Muscle of leg (tissue), 16 donors: ENCODE measurements at places on chromosomes 12 and 14. TPM values are rescaled to one million over a fixed set of nuclear protein-coding genes. Genes with fewer than 3 reads are reported as not detected.

DNA sequence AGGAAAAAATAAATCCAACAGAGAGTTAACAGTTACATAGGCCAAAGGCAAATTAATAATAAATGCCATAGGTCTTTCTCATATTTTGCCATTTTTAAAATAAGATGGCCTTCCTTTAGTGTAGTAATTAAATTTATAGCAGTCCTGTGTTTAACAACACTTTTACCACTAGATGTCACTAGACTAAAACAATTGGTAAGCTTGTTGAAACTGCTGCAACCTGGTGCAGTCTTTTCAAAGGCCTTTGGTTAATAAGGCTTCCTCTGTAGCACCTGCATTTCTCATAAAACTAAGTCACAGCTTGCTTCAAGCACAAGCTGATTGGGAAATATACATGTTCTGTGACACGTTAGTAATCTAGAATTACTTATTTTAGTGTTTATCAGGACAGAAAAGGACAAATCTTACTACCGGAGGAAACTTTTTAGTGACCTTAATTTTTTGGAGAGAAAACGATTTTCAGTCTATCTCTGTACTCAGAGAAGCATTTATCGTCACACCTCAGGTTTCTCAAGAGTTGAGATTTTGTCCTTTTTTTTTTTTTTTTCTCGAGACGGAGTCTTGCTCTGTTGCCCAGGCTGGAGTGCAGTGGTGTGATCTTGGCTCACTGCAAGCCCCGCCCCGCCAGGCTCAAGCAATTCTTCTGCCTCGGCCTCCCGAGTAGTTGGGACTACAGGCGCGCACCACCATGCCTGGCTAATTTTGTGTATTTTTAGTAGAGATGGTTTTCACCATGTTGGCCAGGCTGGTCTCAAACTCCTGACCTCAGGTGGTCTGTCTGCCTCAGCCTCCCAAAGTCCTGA is 20.0 kb downstream of the BORCS5 start:
- H3K4me3 ChIP-seq, result no peak overlapping the region
- no peak overlapping the region for H3K27ac ChIP-seq
- no peaks in the 10 kb centered on the region for H3K27me3 ChIP-seq
- peak; percentile 91 for DNase-seq
- H3K4me1 ChIP-seq, result no peaks in the 10 kb centered on the region

DNA sequence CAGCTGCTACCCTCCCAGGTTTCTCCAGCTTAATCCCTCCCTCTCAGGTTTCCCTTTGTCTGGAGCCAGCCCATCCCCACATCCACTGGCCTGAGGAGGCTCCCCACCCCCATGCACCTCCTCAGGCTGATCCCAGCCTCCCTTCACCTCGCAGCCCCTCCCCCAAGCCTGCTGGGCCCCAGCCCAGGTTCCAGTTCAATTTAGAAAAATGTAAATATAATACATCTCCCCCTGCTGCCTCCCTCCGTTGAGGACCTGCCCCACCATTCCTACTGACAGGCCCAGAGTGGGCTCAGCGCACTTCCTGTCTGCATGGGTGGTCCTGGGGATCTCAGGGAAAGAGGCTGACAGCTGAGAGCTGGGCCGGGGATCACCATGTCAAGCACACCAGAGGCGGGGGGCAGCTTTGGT is 155.8 kb downstream of the NTF3 start:
- H3K27ac ChIP-seq, result no peak overlapping the region
- DNase-seq, result no peak
- H3K4me3 ChIP-seq, result no peak overlapping the region
- H3K27me3 ChIP-seq, result no peaks in the 10 kb centered on the region
- H3K4me1 ChIP-seq, result peaks cover 15% of the 10 kb centered on the region

The TMEM30B gene
- total RNA-seq, result 3.2 TPM

GRCh38 chr12:109182041-109182839 is 65.9 kb downstream of the ACACB start:
- no peak overlapping the region for H3K27ac ChIP-seq
- no peak for DNase-seq
- no peaks in the 10 kb centered on the region for H3K4me1 ChIP-seq
- peaks cover 21% of the 10 kb centered on the region for H3K36me3 ChIP-seq
- no peaks in the 10 kb centered on the region for H3K27me3 ChIP-seq

The OR6C2 gene
- not detected for total RNA-seq

The ERBB3 gene
- 126 TPM for total RNA-seq

DNA sequence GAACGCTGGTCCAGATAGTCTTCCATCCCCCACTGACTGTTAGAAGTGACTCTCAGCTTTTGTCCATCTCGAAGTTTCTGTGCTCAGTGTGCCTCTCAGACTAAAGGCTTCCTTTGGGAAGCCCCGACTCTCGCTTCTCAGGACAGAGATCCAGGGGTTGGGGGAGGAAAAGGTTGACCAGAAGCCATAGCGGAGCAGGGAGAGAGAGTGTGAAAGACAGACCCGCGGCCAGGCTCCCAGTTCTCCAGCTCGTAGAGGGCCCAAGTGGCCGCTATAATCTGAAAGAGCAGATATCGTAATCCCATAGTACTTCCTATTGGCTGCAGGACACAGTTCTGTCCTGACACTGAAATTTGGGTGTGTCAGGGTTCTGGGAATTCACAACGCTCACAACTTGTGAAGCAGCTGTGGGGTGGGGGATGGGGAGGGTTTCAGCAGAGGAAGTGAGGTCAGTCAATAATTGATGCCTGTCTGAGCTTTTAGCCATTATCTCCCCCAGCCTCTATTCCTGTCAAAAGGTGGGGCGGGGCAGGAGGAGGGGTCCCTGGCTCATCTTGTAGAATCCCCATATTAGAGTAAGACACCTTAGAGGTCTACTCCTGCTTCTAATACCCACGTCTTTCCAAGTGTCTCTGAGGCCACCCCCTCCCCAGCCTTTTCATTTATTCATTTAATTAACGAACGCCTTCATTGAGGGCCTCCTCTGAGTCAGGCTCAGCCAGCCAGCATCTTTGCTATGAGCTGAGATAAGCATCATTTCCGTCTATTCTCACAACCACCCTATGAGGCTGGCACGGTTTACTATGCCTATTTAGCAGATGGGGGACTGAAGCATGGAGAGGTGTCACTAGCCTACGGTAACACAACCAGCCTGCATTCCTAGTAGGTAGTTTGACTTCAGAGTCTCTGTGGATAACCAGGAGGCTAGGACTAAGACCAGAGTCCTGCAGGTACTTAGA is 1.6 kb upstream of the ACVRL1 start:
- peak; percentile 98 for DNase-seq
- peak overlapping the region; percentile 93 for H3K27ac ChIP-seq
- H3K27me3 ChIP-seq, result peaks cover 2% of the 10 kb centered on the region
- peaks cover 54% of the 10 kb centered on the region for H3K4me1 ChIP-seq
- peaks cover 4% of the 10 kb centered on the region for H3K36me3 ChIP-seq

DNA sequence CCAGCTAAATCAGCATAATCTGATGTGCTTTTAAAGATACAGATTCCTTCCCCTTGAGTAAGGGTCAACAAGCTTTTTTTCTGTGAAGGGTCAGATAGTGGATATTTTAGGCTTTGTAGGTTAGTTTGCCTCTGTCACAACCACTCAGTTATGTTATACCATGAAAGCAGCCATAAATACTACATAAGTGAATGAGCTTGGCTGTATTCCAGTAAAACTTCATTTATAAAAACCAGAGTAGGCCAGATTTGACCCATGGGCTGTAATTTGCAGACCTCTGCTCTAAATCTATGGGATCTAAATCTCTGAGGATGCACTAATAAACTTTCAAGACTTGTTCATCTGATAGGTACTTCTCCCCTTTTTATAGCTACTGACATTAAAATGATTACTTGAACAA is 47.7 kb downstream of the LEMD3 start:
- H3K4me3 ChIP-seq, result no peak overlapping the region
- peaks cover 7% of the 10 kb centered on the region for H3K36me3 ChIP-seq
- no peaks in the 10 kb centered on the region for H3K27me3 ChIP-seq
- no peak overlapping the region for H3K27ac ChIP-seq

DNA sequence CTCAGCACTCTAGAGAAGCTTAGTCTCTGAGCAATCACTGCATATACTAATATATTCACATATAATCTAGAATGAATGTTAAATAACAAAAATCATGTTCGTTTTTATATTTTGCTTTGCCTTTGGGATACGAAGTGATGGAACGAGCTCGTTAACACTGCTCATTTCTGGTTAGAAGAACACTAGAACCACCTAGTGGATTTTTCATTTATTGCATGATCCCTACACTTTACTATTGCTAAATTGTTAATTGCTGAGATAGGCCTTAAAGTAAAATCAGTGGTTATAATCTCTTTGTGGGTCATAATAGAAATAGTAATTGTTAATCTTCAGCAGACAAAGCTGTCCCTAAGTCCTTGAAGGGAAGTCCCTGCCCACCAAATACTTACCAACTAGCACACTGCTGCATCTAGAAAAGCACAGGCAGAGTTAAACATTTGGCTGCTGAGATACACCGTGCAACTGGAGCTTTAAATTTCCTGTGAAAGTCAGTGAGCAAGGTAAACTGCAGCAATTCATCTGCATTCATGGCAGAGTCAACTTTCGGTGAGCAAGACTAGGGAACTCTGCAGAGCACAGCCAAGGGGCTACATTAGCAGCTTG is 353.7 kb downstream of the APAF1 start:
- no peaks in the 10 kb centered on the region for H3K36me3 ChIP-seq
- no peak overlapping the region for H3K27ac ChIP-seq
- peaks cover 2% of the 10 kb centered on the region for H3K4me1 ChIP-seq
- H3K4me3 ChIP-seq, result no peak overlapping the region

The CACNA2D4 gene
- total RNA-seq, result 1.6 TPM

The OASL gene
- total RNA-seq, result 0.09 TPM

- H3K27ac ChIP-seq, result no peak overlapping the region
- no peaks in the 10 kb centered on the region for H3K27me3 ChIP-seq
- no peak overlapping the region for H3K4me3 ChIP-seq
- no peaks in the 10 kb centered on the region for H3K4me1 ChIP-seq
- H3K36me3 ChIP-seq, result no peaks in the 10 kb centered on the region
These were observed 160.3 kb downstream of the PIWIL1 start for GRCh38 chr12:130497991-130498390.

The PRIM1 gene
- total RNA-seq, result 12.2 TPM
